ENCODE measurements at places on chromosomes 11 and 22.

GRCh38 chr22:24810043-24810749 lies 4.2 kb downstream of the SGSM1 start:
- DNase-seq, result peak; percentile 16

- DNase-seq, result no peak
Measured at GRCh38 chr22:37023743-37024338, 4.3 kb downstream of the MPST start.

- DNase-seq, result peak; percentile 89
Measured at GRCh38 chr11:44575288-44575672, 9.8 kb downstream of the CD82 start.

DNA sequence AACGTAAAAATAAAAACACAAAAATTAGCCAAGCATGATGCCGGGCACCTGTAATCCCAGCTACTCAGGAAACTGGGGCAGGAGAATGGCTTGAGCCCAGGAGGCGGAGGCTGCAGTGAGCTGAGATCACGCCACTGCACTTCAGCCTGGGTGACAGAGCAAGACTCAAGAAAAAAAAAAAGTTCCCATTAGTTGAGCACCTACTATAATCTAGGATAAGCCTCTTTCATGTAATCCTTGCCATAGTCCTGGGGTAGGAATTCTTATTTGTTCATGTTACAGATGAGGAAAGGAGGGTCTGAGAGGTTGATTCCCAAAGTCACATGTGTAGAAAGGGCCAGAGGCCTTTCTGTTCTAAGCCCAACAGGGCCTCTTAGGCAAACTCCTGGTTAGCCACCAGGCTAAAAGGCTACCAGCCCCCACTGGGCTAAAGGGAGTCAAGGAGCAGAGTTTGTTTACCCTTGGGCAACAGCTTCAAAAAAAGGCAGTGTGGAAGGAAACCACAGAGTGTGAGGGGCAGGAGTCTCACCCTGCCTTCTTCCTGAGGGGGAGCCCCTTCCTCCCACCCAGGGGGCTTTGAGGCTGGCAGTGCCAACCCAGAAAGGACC lies 21.6 kb upstream of the CSNK1E start:
- peak; percentile 33 for DNase-seq

- DNase-seq, result no peak
Measured at GRCh38 chr11:88575916-88576315, 238.4 kb upstream of the CTSC start.

DNA sequence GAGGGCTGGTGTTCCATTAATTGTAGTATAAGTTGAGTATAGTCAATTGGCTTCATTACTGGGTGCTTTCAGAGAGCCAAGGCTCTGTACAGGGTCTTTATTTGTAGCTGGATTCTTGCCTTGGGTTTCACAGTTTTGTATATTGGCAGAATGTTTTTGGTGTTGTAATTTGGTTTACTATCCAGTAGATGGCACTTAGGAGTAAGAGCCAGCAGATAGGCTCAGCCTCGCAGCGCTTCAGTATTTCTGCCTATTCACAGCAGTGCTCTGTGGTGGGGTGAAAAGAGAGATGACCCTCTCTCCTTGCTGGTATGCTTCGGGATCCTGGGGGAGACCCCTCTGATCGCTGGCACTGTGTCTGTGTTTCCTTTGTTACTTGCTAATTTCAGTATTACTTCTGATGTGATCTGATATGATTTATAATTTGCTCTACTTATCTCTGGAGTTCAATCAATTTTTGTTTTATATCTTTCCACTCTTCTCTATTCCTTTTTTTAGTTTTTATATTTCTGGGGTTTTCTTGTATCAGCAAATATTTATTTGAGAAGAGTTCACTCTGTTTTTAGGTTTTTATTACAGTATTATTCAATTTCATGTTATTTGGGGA lies 52.2 kb downstream of the ANO5 start:
- peak; percentile 22 for DNase-seq

DNA sequence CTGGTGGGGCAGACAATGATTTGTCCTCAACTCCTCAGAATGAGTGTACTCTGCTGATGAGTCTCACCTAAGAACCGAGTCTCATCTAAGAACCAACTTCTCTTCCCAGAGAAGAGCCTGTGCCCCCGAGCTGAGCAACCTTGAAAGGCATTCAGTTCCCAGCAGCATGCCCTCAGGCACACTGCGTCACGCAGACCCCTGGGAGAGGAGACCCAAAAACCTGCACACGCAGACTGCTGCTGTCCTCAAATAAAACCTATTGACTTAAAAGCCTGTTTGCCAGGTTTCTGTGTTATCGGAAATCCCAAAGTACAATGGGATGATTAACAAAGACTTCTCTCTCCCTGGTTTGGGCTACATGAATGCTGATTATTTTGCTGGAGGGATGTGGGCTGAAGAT lies 121.2 kb downstream of the C11orf58 start:
- DNase-seq, result no peak

DNA sequence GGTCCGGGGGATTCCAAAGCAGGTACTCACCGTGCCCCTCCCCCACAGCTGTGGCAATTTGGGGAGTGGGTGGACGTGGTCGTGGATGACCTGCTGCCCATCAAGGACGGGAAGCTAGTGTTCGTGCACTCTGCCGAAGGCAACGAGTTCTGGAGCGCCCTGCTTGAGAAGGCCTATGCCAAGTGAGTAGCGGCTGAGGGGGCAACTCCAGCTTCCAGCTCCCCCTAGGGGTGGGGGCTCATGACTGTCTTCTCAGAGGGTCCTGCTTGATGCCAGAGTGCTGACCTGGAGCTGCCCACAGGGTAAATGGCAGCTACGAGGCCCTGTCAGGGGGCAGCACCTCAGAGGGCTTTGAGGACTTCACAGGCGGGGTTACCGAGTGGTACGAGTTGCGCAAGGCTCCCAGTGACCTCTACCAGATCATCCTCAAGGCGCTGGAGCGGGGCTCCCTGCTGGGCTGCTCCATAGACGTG lies 4.2 kb downstream of the CAPN1 start:
- peak; percentile 86 for DNase-seq

DNA sequence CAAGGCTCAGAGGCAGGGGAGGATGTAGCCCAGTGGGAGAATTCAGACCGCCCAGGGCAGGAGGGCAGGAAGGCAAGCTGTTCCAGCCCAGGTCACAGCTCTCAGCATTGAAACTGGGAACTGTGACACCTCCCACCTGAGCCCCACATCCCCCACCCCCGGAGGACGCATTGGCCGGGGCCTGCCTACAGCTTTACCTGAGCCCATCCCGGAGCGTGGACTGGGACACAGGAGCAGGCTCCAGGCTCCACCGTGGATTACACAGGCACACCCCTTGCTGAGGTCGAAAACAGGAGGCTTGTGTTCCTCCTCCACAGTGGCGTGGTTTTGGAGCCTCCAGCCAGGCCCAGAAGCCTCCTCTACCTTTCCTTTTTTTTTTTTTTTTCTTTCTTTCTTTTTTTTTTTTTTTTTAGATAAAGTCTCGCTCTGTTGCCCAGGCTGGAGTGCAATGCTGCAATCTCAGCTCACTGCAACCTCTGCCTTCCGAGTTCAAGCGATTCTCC lies 9.1 kb upstream of the PGA3 start:
- no peak for DNase-seq

DNA sequence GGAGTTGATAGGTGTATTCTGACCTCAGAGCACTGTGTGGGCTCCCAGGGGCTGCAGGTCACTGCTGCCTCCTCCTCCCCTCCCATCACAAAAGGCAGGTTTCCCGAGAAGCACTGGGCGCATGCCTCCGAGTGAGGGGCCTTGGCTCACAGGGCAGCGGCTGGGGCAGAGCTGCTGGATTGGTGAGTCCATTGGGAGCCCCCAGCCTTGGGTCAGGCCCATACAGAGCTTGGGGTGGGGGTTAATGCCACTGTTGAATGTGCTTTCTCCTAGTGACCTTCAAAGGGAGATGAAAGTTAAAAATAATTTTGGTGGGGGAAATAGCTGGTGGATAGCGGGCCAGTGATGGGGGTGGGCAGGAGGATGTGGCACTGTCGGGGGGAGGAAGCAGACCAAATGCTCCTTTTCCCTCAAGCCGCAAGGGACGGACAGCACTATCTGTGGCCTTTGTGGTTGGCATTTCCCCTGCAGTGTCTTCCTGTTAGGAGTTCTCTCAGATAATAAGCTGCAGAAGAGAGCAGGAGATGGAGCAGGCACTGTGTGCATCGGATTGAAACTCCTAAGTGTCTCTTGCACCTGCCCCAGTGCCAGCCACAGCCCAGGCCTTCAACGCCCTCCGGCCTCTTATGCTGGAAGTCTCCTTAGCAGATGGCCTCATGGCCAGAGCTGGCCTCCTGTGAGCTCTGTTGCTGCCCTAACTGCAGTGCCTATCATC lies 3.2 kb downstream of the TUBA8 start:
- no peak for DNase-seq

- DNase-seq, result no peak
Measured at GRCh38 chr11:79434283-79434682, 6.5 kb downstream of the TENM4 start.

- DNase-seq, result no peak
Measured at GRCh38 chr11:25769287-25769686, 562.6 kb upstream of the ANO3 start.

DNA sequence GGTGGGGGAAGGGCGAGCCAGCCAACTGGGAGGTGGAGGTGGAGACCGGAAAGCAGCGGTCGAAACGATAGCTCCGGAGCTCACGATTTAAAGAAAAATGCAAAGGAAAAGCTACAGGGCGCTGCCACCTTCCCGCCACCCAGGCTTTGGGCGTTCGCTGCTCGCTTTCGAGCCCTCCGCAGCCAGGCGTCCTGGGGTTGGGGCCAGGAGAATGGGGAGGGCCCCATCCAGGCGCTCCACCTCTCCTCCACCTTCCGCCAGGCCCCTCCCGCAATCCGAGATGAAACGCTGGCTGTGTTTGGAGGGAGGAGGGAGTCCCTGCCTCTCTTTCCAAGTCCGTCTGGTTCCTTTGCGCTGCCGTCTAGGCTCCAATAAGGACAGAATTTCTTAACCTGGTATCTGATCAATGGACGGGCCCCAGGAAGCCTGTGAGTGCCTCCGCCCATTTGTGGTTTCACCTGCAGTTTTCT lies 483 bp upstream of the ABTB2 start:
- peak; percentile 56 for DNase-seq

- no peak for DNase-seq
Measured at GRCh38 chr11:34324466-34324865, 33.3 kb downstream of the ABTB2 start.

- DNase-seq, result peak; percentile 80
Measured at GRCh38 chr11:65383778-65384177, 1.3 kb upstream of the SLC25A45 start.

DNA sequence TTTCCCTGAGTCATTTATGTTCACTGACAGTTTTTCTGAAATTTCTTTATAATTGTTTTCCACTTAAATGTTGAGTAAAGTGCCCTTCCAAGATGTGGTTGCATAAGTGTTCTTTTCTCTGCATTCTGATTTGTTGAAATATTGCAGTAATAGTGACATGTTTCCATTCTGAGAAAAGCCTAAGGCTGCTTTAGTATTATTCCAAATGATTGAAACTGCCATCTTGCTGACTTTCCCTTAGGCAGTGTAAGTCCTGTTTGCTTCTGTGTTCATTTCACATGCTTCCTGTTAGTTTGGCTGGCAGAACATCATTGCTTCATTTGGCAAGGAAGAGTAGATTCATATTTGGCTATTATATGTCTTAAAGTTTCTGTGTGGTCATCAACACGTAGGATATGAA lies 146.5 kb downstream of the ELP4 start:
- DNase-seq, result peak; percentile 27

DNA sequence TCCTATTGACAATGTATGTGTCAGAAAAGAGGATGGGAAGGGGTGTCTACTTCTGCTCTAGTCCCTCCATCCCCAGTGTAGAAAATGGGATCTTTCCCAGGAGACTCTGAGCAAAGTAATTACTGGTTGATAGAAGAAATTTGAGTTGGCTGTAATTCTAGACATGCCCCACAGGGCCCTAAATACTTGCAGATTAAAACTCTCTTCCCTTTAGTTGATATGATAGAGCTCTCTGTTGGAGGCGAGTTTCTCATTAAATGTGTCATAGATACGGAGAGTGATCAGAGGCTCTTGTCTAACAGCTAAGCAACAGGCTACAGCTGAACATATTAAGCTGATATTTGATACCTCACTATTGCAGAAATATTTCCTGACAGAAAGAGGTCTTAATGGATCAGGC lies 32.9 kb downstream of the OR52E1 start:
- no peak for DNase-seq

DNA sequence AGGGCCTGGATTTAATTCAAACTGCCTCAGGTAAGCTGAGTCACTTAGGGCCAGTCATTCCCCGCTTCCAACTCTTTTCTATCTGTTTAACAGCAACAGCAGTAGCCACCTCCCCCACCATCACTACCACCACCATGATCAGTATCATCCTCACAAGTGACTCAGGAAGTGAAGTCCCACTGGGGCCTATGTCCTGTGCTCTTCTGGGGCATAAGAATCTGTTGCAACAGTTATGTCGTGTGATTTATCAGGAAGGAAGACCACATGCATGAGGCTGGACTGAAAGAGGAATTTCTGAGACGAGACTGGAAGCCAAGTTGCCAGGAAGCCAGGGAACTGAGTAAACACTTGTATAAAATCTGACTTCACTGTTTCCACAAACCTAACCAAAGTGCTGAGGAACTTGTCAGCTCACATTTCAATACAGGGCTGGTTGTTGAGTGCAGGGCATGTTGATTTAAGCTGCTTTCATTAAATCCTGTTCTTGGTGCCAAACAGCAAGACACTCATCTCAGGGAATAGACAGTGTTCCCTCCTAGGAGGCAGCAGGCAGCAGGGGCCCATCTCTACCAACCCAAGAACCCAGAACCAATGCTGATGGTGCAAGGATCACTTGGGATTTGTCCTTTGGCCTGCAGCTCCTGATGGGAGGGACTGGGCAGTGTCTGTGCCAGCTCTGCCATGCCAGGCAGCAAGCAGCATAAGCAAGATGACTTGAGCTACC lies 226.7 kb upstream of the NARS2 start:
- peak; percentile 87 for DNase-seq

DNA sequence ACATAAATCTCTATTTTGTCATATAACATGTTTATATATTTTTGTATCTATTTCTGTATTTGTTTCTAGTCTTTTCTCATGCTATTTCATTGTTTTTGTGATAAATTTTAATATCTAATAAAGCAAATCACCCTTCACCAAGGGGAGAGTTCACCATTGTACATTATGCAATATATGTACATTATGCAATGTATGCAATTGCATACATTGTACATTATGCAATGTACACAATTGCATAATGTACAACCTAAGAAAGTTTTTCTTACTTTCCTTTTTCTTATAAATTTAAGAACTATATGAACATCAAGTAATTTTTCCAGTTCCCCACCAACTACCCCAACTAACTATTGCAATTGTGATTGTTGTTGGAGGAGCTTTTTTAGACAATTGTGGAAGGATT lies 44.1 kb upstream of the GLYATL2 start:
- no peak for DNase-seq

DNA sequence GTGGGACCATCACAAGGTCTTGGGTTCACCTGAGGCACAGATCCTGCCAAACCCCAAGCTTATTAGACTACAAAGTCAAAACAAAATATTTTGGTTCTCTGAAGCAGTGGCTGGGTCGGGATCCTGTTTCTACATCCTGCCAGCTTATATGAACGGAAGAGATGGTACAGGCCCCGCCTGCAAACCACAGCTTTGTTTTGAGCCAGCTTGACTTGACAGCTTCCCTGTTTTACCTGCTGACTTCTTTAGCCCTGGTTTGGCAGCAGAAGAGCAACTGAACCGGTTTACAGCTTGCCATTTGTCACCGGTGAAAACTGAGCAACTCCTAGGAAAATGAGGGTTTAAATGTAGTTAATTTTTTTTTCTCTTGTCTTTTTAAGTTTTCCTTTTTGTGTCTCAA lies 11.4 kb downstream of the PACS1 start:
- peak; percentile 72 for DNase-seq

Measured in amniotic epithelial cell (primary cell).